Stimulated activated effector memory CD8-positive, alpha-beta T cell treated with anti-CD3 and anti-CD28 coated beads, Interleukin-12 subunit alpha, Interleukin-12 subunit beta, amount 100 ng/mL, for 72 hours (primary cell): ENCODE measurements at places on chromosomes 11 and 22.

GRCh38 chr22:28949788-28950187 lies 66.4 kb downstream of the ZNRF3 start:
- no peak for DNase-seq

GRCh38 chr11:127631974-127632373 lies 631.4 kb upstream of the KIRREL3 start:
- no peak for DNase-seq

- DNase-seq: no peak
Measured at GRCh38 chr11:118560806-118561205, 4.9 kb downstream of the IFT46 start.

DNA sequence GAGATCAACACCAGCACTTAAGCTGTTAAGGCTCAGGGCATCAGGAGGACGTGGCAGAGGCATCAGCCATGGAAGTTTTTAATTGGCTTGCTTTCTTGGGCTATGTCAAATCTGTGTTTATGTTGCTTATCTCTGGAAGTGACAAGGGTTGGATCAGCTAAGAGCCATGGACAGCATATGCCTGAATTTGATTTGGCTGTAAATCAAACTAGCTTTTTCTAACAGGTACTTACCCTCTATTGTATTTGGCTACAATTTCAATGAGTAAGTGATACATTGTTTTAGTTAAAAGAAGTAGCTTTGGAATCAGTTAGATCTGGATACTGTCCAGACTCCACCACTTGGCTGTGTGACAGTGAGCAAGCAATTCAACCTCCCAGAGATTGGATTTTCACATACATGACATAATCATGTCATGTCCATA lies 936.6 kb downstream of the OPCML start:
- DNase-seq: no peak

- no peak for DNase-seq
Measured at GRCh38 chr11:117072517-117073461, 25.4 kb downstream of the SIK3 start.

DNA sequence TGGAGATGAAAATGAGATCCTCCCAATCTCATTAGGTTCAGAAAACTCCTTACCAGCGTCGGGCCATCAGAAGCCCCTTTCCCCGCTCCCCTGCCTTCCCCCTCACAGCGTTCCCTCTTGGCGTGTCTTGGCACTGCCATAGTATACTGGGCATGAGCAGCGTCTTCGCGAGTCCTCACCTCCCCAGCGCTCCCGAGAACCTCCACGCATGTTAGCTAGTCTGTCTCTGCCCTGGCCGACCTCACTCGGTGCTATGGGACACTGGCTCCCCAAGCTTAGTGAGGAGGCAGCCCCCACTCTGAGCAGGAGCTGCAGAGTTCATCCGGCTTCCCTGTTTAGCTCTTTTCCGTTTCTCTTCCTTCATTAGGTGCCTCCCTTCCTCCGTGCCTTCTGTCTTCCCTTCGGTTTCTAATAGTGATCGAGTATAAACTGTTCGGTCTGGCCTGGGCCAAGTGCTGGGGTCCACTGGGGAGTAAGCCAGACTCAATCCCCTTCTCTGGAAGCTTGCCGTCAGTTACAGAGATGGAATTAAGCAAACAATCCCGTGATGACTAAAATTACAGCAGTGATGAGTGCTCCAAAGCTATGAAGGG lies 63.8 kb upstream of the OPCML start:
- no peak for DNase-seq

- DNase-seq: no peak
Measured at GRCh38 chr11:35152575-35152974, 13.6 kb downstream of the CD44 start.

GRCh38 chr11:115927823-115928329 lies 423.7 kb upstream of the CADM1 start:
- no peak for DNase-seq

DNA sequence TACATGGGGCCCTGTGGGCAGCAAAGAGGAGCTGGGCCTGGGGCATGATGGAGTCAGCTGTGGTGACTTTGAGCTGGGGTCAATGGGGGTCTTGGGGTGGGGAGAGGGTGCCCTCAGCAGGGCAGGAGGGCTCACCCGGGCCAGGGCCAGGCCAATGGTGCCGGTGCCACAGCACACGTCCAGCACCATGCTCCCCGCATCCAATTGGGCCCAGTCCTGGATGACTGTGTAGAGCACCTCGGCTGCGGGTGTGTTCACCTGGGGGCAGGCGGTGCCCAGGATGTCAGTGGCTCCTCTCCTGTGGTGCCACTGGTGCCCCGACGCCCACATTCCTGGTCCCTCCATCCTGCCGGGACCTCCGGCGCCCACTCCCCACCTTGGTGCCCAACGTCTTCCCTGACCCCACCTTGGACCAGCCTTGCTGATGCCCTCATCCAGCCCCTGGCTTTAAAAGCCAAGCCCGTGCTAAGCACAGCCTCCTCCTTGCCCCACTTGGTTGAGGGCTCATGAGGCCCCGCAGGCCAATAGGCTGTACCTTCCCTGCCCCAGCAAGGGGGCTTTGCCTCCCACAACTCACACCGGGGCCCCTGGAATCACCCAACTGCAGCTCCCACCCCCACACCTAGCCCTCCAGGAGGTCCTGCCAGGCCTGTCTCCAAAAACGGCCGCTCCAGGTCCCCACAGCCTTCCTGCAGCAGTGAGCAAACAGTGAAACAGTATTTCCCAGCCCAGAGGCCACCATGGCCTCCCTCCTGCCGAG lies 2.2 kb upstream of the RANBP1 start:
- DNase-seq: no peak

- peak; percentile 99 for DNase-seq
Measured at GRCh38 chr22:21952586-21953571, at the start of gene PPM1F. PPM1F (minus strand) TSS chr22:21952848; CDS start chr22:21946048, 6,800 bp downstream.

GRCh38 chr11:112745973-112746372 lies 215.2 kb upstream of the NCAM1 start:
- DNase-seq: no peak

- no peak for DNase-seq
Measured at GRCh38 chr22:30884211-30885000, 84.2 kb downstream of the MORC2 start.

GRCh38 chr11:20158597-20159257 lies 1.5 kb downstream of the DBX1 start:
- DNase-seq: no peak

DNA sequence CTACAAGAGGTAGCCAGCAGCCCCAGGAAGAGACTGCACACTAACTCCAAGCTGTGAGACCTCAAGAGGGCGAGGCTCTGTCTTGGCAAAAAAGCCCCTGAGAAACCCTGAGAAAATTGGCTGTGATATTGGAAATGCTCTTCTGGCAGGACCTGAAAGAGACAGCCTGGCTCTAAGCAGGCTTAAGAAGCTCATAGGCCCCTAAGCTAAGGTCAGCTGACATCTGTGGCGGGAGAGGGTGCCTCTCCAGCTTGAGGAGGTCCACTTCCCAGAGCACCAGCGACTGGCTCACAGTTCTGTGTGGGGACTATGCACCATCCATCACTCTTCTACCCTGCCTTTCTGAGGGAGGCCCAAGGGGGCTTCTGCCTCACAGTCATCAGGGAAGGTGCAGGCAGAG lies 12.4 kb downstream of the PLEKHA7 start:
- DNase-seq: no peak
